Cortex of kidney (tissue), 1 donor: ENCODE measurements at places on chromosomes 3 and 15.

GRCh38 chr3:53216723-53217122, 39.1 kb downstream of the TKT start:
- no peak for DNase-seq

GRCh38 chr3:17678116-17678741, 64.2 kb downstream of the TBC1D5 start:
- DNase-seq = no peak

DNA sequence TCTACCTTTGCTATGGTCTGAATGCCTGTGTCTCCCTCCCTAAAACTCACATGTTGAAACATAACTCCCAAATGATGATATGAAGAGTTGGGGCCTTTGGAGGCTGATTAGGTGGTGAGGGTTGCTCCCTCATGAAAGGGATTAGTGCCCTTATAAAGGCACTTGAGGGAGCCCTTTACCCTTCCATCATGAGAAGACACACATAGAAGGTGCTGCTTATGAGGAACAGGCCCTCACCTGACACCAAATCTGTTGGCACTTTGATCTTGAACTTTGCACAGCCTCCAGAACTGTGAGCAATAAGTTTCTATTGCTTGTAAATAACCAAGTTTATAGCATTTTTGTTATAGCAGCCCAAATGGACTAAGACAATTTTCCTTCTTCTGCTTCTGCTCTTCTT, 76.2 kb upstream of the ADAMTS9 start:
- DNase-seq = no peak

- DNase-seq = no peak
These were observed 48.8 kb downstream of the FBXO22 start for GRCh38 chr15:75952525-75952924.

DNA sequence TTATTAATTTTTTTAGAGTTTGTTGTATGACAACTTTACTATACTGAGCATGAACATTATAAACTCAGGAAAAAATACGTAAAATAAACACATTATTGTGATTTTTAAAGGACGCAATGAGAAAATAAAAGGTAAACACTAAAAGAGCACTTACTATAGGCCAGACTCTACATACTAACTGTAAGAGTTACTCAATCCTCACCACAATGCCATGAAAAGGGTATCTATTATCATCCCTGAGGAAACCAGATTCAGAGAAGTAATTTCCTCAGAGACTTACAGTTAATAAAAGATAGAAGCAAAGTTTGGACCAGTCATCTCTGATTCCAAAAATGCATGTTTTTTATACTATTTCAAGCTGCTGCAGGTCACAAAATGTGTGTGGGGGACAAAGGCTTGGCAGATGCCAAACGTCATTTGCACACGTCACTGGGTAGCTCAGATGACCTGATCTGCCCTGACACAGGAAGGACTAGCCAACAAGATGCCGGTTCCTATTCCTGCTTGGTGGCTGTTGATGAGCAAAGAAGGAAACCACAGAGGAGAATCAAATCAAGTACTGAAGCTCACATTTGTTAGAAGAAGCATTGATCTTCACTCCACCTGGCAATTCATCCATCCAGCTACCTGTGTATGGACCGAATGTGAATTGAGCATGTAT, 42.3 kb downstream of the KLHL6 start:
- DNase-seq = no peak

DNA sequence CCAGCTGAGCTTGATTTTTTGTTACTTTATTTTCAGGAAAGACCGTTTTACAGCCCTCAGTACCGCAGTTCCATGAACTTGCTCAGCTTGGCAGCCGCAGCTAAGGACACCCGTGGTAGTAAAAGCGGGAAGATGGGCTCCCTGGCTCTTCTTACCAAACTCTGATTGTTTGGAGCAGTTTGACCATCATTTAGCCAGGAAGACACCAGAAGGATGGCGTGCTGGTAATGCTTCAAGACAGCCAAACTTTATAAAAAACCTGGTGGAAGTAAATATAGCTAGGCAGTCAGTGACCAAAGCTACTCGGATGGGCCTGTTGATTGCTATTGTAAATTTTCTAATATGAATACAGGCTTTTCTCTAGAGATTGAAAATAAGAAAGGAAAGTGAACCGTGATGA, 28.9 kb downstream of the POLR2M start:
- DNase-seq = no peak

DNA sequence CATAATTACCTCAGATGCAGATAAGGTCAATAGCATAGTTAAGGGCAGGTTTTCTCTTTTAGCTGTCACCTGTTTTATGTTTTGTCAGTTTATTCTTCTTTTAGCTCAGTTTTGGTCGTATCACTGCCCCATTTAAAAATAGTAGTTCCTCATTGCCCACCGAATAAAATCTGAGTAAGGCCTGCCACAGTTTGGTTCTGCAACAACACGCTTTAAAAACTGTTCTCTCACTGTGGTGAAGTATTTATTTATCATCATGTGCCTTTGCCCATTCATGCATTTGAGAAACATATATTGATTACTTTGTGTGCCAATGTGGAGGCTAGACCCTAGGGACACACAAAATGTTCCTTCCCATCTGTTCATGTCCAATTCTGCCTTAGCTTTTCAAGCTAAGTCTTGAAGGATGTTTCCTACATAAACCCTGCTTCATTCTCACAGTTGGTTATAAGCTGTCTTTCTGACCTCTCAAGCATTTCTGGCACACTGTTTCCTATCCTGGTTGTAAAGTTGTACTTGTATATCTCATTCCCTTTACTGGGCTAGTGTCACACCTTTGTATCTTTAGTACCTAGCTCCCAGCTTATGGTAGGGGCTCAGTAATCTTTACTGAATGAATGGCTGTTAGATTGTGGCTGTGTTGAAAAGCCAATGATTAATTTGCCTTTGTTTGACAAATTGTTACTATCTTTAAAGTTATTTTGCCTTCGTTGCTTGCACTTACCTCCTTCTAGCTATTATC, 23.9 kb downstream of the AKAP13 start:
- DNase-seq = no peak

DNA sequence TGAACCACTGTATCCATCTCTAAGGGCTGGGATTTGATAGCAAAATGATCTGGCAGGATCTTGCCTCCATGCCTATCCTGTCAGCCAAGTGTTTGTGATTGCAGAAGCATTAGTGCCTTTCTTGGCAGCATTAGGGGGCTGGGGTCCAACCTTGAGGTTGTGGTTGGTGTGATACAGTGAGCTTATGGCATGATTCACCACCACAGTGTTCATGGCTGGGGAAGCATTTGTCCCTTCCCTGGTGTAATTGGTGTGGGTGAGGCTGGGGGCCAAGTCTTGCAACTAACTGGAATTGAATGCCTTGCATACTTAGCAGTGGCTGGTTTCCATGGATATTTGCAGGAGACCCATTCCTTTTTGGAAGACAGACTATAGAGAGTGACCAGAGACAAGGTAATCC, 271.0 kb upstream of the TBL1XR1 start:
- no peak for DNase-seq

GRCh38 chr15:59237924-59238331, 31.3 kb downstream of the LDHAL6B start:
- no peak for DNase-seq

DNA sequence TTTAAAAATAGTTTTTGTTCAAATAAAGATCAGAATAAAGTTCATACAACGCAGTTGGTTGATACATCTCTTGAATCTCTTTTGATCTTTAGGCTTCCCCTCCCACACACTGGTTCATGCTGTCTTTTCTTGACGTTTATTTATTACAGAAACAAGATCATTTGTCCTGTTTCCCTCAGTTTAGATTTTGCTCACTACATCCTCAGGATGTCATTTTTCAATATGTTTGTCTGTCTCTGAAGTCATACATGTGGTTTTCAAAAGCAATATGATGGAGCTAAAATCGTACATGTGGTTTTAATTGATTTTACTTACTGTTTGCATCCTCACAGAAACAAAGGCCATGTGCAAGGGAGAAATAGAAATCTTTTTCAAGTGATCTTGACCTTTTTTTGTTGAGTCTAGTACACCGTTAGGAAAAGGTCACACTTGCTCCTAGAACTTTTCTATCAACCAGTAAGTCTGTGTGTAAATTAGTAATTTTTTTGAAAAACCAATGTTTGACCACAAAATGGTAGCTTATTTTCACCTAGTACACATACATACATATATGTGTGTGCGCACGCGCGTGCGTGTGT, 63.7 kb upstream of the SENP5 start:
- no peak for DNase-seq

GRCh38 chr3:47339951-47340350, 40.9 kb upstream of the PTPN23 start:
- DNase-seq = no peak

DNA sequence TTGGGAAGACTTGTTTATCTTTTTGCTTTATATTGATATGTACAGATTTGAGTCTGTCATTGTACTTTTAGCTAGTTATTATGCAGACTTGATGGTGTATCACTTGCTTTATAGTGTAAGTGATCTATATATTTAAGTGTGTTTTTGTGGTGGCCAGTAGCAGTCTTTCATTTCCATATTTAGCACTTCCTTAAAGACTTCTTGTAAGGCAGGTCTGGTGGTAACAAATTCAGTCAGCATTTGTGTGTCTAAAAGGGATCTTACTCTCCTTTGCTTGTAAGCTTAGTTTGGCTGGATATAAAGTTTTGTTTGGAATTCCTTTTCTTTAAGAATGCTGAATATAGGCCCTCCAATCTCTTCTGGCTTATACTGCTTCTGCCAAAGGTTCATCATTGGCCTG, 322.5 kb upstream of the EPHA6 start:
- DNase-seq = no peak

DNA sequence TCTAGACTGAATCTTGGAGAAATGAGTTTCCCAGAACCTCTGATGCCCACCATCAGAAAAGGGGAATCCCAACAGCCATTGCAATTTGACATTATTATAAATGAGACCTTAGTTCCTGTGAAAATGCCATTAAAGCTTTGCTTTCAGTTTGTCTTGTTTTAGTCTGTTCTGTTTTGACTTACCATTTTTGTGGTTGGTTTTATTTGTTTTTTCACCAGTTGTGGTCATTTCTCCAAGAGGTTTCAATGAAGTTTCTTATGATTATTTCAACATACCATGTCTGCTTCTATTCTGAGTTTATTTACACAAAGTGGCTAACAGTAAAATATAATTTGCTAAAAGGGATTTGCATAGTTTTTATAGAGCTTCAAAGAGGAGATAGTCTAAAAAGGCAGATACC, 175.0 kb upstream of the MCTP2 start:
- no peak for DNase-seq

DNA sequence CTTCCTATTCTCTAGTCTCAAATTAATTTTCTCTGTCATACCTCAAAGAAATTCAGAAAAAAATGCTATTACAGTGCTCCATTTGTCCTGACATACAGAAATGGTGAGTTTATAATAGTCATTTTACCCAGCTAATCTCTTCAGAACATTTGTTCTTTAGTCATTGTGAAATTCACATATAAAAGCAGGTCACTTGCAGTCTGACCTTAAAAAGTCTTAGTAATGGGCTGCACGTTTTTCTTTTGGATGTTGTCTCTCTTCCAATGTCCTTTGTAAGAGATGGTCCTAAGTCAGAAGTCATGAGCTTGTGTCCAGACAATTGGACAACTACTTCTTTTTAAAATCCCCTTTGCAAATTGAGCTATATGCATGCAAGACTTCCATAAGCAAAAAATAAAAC, 17.0 kb upstream of the IL1RAP start:
- no peak for DNase-seq

GRCh38 chr15:71730277-71731144, 79.8 kb upstream of the NR2E3 start:
- DNase-seq = no peak

- no peak for DNase-seq
These were observed 15.0 kb downstream of the FBLN2 start for GRCh38 chr3:13563911-13564310.

DNA sequence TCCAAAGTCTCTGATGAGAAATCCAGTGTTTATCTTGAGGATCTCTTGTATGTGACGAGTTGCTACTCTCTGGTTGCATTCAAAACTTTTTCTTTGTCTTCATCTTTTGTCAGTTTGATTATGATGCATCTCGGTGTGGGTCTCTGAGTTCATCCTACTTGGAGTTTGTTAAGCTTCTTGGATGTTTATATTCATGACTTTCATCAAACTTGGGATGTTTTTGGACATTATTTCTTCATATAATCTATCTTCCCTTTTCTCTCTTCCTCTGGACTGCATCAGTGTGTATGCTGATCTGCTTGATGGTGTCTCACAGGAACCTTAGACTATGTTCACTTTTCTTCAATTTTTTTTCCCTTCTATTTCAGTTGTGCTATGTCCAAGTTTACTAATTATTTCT, 320.4 kb downstream of the TLE3 start:
- DNase-seq = no peak

GRCh38 chr3:3578718-3579117, 220.5 kb upstream of the LRRN1 start:
- no peak for DNase-seq

- no peak for DNase-seq
These were observed 265.6 kb upstream of the UBE2E2 start for GRCh38 chr3:22937536-22937935.

GRCh38 chr15:38674448-38674847, 109.8 kb upstream of the RASGRP1 start:
- DNase-seq = no peak

DNA sequence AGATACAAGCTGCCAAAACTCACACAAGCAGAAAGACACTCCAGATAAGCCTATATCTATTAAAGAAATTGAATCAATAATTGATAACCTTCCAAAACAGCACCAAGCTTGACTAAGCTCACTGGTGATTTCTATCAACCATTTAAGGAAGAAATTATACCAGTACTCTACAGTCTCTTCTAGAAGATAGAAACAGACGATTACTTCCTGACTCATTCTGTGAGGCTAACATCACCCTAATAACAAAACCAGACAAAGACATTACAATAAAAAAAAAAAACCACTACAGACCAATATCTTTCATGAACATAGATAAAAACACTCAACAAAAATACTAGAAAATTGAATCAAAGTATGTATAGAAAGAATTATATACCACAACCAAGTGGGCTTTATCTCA, 20.2 kb downstream of the CHDH start:
- no peak for DNase-seq

- no peak for DNase-seq
These were observed 26.2 kb downstream of the LRRFIP2 start for GRCh38 chr3:37148208-37148607.

GRCh38 chr3:26682406-26682805, 59.8 kb downstream of the LRRC3B start:
- DNase-seq = no peak

- no peak for DNase-seq
These were observed 582.3 kb upstream of the NAALADL2 start for GRCh38 chr3:174276826-174277225.

GRCh38 chr3:100008081-100008698, 106.1 kb downstream of the FILIP1L start:
- DNase-seq = no peak

GRCh38 chr15:35926007-35926380, 380.0 kb upstream of the DPH6 start:
- DNase-seq = no peak

DNA sequence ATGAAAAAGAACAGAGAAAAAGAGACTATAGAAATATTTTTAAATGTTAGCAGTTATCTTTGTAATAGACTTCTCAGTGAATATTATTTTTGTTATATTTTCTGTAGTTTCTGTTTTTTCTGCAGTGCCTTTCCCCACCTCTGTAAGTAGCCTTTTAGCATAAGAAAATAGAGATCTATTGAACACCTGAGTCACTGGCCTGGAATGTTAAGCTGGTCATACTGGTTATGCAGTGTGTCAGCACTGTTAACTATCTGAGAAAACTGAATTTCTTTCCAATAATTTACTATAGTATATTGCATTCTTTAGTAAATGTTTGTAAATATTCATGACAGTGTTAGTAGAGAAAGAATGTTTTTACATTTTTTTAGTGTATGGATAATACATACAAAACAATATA, 79.8 kb downstream of the NECTIN3 start:
- DNase-seq = no peak
